ENCODE measurements at places on chromosomes 12 and 14. TPM values are rescaled to one million over a fixed set of nuclear protein-coding genes. Genes with fewer than 3 reads are reported as not detected.

Gene ANKRD52
- 12.2 TPM for total RNA-seq

Gene KRT86
- not detected for total RNA-seq

Gene KRT74
- not detected for total RNA-seq

Gene IL22
- total RNA-seq, result not detected
